ENCODE measurements at places on chromosomes 5 and 9.

GRCh38 chr5:17163221-17163620, 54.2 kb upstream of the BASP1 start:
- no peak for DNase-seq

GRCh38 chr5:153476767-153477166, 13.7 kb upstream of the GRIA1 start:
- no peak for DNase-seq

DNA sequence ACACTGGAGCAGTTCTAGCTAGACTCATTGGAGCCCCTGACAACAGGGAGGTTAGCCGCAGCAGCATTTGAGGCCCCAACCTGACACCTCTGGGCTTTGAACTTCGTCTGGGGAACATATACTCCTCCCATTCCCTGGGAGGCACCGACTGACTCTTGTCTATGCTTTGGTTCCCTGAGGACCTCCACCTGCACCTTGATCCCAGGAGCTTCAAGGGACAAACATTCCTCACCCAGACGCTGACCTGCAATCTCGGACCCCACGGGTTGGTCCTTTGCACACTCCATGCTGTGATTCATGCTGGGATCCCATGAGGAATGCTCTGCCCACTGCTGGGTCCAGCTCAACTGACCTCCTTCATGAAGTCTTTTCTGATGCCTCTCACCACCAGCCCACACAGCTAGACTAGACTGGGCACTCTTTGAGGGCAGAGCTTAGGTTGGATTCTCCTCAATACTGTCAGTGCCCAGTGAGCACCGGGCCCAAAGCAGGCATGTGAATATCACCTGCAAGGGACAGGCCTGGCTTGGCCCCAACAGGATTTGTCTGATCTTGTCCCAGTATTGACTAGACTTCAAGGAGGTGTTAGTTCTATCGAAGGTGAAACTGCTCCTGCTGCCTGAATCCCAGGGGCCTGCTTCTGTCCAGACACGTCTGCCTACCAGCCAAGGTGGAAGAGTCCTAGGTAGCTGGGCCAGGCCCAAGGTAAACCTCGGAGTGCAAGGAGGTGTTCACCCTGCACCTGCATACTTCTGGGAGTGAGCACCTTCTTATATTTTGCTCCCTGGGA, 51.8 kb upstream of the ZBTB43 start:
- DNase-seq, result no peak

DNA sequence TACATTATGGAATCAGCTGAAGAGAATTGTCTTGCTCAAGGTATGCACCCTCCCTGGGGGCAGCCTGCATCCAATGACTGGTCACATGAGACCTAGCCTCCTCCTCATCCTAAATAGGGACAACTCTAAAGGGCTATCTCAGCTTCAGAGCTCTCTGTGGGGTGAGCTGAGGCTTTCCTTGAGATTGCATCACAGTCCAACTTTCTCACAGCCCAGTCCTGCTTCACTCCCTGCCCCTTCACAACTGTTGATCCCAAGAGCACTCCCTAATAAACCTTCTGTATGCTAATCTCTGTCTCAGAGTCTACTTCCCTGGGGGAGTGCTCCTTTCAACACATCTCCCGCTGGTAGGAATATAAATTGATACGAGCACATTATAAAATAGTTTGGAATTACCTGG, 44.1 kb upstream of the ERBIN start:
- DNase-seq, result no peak

DNA sequence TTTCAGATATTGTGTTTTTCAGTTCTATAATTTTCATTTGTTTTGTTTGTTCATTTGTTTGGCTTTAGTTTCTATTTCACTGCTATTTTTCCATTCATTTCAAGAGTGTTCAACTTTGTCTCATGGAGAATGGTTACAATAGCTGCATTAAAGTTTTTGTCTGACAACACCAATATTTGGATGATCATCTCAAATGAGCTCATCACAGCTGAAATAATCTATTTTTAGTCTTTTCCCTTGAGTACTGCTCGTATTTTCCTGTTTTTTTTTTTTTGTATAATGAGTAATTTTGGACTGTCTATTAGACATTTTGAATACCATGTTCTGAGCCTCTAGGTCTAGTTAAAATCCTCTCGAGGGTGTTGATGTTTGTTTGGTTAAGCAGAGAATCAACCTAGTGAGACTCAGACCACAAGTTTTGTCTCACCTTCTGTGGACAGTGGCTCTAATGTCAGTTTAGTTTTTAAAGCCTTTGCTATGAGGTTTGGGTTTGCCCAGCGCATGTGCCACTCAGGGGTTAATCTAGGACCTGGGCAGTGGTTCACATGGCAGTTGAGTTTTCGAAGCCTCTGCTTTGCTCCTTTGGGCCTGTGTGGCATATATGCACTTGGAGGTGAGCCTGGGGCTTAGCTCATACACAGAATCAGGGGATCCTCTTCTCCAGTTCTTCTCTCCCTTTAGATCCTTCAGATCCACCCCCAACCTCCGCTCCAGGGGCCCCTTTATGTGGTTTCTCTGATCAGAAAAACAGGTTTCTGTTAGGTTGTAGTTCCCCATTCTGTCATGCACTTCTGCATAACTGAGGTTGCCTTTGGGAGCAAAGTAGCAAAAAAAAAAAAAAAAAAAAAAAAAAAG, 79.8 kb downstream of the ARSB start:
- DNase-seq, result no peak

DNA sequence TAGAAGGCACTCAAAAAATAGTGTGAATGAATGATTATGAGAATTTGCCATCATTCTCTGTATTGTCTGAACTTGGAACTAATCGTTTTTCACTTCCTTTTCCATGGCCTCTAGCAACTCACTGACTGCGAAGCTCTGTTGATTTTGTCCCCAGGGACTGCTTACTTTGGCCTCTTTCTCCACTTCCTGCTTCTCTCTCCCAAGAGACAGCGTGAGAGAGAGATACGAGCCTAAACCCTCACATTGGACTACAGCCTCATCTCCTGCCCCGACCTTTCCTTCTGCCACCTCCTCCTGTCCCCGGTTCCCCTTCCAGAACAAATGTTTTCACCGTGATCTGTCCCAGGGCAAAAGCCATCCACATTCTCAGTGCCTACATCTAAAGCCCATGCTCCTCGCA, 300.8 kb upstream of the PANK3 start:
- DNase-seq, result no peak

DNA sequence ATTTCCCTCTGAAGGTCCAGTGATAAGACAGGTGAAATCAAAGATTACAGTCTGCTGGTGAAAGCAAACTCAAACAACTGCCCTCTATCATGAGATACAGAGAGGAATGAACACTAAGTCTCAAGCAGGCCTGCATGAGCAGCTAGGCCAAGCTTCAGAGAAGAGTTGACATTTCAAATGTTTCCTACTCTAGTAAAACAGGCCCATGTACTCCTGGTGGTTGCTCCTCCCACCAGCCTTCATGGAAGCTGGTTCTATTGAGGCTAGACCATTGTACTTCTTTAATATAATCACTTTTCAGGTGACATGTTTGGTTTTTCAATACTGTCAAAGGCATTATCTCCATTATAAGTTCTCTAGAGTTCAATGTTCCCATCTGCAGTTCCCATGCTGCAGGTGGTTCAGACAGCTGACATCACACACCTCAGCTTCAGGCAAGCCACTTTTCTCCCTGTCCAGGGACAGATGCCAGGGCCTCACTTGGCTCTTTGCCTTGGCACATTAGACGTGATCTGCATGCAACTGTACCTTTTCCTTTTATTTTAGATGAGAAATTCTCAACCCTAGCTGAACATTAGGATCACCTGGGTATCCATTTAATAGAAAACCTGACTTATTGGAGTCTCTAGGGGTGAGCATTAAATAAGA, 89.8 kb downstream of the PIK3R1 start:
- no peak for DNase-seq

- DNase-seq, result no peak
These were observed 772.7 kb downstream of the PRELID2 start for GRCh38 chr5:145062280-145063062.

DNA sequence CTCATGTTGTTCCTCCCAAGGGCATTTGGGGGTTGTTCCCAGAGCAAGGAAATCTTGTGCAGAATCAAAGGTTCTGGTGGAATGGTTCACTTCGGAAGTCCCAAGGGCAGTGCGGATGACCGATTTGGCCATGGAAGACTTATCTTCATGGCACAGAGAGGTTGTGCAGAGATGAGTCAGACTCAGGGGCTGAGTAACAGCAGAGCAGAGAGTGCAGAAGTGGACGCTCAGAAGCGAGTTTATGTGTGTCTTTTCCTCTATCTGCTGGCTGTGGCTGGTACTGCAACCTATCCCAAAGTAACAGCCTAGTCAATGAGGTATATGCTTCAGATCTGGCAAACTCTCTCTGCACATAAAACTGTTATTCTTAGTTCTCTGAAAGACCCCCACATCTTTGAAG, 118.1 kb downstream of the DPYSL3 start:
- no peak for DNase-seq

DNA sequence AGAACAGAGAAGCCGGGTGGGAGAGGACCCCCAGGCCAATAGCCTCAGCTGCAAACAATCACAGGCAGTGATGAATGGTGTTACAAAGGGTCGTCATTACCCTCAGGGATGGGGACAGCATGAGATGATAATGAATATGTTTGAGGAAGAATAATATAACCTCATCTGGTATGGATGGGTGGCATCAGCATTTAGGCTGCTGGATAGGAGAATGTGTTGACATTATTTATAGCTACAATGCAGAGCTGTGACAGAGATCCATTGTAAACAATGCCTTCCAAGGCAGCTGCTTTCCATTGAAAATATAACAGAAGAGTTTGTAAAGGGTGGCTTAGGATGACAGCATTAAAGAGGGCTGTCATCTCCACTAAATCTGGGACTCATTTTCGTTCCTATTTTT, 365.5 kb downstream of the KCNN2 start:
- no peak for DNase-seq

DNA sequence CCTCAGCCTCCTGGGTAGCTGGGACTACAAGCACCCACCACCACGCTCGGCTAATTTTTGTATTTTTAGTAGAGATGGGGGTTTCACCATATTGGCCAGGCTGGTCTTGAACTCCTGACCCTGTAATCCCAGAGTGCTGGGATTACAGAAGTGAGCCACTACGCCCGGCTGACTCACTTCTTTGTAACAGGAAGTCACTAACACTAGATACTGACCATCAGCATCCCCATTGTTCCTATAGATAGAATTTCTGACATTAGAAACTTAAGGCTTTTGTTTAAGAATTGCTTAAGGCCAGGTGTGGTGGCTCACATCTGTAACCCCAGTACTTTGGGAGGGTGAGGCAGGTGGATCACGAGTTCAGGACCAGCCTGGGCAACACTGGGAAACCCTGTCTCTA, 42.2 kb downstream of the LEAP2 start:
- no peak for DNase-seq

GRCh38 chr9:20532584-20532983, 89.7 kb downstream of the MLLT3 start:
- no peak for DNase-seq

GRCh38 chr5:101955891-101956290, 340.2 kb downstream of the SLCO4C1 start:
- no peak for DNase-seq

DNA sequence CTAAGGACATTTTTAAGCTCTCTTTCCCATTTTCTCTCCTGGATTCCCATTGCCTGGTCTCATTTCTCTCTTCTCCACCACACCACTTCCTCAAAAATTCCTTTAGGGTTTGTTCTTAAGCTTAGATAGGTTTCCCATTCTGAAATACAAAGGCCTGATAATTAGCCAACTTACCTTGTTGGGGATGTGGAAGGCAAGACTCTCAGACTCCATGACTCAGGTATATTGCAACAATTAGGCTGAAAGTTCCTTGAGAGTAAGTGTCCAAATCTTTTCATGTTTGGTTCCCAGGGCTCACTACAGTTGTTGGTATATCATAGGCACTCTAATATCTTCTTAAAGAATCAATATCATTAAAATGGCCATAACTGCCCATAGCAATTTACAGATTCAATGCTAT, 43.6 kb downstream of the FXN start:
- DNase-seq, result no peak

GRCh38 chr5:143209881-143210395, 193.5 kb downstream of the NR3C1 start:
- DNase-seq, result no peak

DNA sequence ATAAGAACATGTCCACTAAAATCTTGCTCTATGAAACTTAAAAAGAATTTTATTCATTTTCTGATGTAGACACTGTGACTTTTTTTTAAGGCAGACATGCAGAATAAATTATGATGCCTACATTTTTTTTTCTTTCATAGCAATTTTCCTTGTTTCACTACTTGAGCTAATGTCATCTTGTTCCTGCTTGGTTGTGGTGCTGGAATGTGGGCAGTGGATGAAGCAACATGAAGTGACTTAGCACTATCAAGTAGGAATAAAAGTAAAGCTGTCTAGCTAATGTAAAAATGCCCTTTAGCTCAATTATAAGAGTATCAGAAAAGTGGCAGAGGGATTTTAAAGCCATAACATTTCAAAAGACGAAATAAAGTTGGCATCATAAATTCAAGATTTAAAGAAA, 191.0 kb downstream of the ADAMTS6 start:
- DNase-seq, result no peak

- DNase-seq, result no peak
These were observed 175.0 kb downstream of the CARTPT start for GRCh38 chr5:71894091-71894490.

GRCh38 chr9:11546231-11546630, 933.4 kb upstream of the PTPRD start:
- no peak for DNase-seq

DNA sequence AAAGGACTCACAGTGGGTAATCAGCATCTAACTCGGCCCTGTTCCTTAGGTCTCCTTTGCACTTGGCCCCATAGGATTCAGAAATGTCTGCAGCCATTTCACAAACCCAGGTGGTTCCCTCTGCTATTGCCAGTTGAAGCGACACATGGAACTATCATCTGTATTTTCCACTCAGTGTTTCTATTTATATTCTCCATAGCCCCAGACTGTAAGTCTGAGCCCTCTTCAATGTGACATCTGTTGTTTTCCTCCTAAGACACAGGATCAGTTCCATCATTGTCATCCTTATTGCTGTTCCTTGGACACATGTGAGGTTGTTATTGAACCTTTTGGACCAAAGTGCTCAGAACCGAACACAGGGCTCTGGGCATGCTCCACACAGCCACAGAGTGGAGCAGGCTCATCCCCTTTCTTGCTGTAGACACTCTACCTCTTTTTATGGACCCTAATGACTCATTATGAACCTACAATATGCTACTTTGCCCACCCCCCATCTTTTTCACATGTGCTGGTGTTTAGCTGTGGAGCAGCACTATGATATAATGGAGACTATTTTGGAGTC, 36.4 kb downstream of the GARNL3 start:
- DNase-seq, result no peak
